PC-9 (cell line): ENCODE measurements at places on chromosomes 4 and X. TPM values are rescaled to one million over a fixed set of nuclear protein-coding genes. Genes with fewer than 3 reads are reported as not detected.

Gene GPM6B
- total RNA-seq: not detected in 2 replicates

Gene HELT
- total RNA-seq: not detected in 2 replicates

Gene PWWP3B
- not detected in 2 replicates for total RNA-seq

Gene AR
- 1.7 and 3.4 TPM in 2 replicates for total RNA-seq

Gene MSMO1
- total RNA-seq: 111 and 117 TPM in 2 replicates

Gene GPR173
- 5.1 and 7.0 TPM in 2 replicates for total RNA-seq

Gene DSPP
- not detected in 2 replicates for total RNA-seq

Gene NUDT11
- total RNA-seq: not detected in 2 replicates

Gene ADH1B
- total RNA-seq: not detected in 2 replicates

Gene NUP62CL
- 20.2 and 20.9 TPM in 2 replicates for total RNA-seq

Gene GABRQ
- total RNA-seq: not detected in 2 replicates

Gene SULT1E1
- not detected in 2 replicates for total RNA-seq

Gene NDST3
- total RNA-seq: 0.15 TPM in 1 of 2 replicates, not detected in the other

Gene NPNT
- total RNA-seq: 0.20 and 0.48 TPM in 2 replicates

Gene GAB3
- 0.17 and 0.63 TPM in 2 replicates for total RNA-seq

Gene SRPK3
- total RNA-seq: 0.40 and 0.46 TPM in 2 replicates

Gene PCDH10
- not detected in 2 replicates for total RNA-seq

Gene DIPK2B
- total RNA-seq: not detected in 2 replicates

Gene EDA
- not detected in 2 replicates for total RNA-seq

Gene GAR1
- 12.1 and 16.0 TPM in 2 replicates for total RNA-seq

Gene PNCK
- total RNA-seq: 1.0 and 4.4 TPM in 2 replicates

Gene LRIT3
- not detected in 2 replicates for total RNA-seq

Gene RIPPLY1
- not detected in 2 replicates for total RNA-seq

Gene PLP2
- total RNA-seq: 90.0 and 94.5 TPM in 2 replicates
